ENCODE measurements at places on chromosomes 2 and 18.

DNA sequence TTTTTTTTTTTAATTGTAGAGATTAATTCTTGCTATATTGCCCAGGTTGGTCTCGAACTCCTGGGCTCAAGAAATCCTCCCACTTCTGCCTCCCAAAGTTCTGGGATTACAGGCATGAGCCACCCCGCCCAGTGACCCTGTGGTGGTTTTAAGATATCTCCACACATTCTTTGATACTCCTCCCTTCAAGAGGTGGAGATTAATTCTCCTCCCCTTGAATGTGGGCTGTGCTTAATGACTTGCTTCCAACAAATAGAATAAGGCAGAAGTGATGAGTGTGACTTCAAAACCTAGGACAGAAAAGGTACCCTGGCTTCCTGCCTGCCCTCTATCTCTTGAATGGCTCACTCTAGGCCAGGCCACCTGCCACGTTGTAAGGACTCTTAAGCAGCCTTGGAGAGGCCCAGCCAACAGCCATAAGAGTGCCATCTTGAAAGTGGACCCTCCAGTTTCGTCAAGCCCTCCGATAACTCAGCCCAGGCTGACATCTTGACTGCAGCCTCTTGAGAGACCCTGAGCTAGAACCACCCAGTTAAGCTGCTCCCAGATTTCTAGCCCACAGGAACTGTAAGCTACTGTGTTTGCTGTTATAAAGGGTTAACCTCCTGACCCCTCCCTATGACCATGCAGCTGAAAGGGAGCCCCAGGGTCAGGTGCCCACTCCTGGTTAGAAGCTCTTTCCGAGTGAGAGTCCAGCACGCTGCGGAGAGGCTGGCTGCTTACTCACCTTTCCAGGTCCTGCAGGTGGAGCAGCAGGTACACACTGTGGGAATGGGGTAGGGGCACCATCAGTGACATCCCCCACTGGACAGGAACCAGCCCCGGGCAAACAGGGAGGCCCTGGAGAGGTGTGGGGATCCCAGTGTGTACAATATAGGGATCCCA, 27.6 kb downstream of the MRPL35 start:
- DNase-seq = no peak

- no peak for DNase-seq
These were observed 12.6 kb upstream of the SP9 start for GRCh38 chr2:174322149-174322548.

DNA sequence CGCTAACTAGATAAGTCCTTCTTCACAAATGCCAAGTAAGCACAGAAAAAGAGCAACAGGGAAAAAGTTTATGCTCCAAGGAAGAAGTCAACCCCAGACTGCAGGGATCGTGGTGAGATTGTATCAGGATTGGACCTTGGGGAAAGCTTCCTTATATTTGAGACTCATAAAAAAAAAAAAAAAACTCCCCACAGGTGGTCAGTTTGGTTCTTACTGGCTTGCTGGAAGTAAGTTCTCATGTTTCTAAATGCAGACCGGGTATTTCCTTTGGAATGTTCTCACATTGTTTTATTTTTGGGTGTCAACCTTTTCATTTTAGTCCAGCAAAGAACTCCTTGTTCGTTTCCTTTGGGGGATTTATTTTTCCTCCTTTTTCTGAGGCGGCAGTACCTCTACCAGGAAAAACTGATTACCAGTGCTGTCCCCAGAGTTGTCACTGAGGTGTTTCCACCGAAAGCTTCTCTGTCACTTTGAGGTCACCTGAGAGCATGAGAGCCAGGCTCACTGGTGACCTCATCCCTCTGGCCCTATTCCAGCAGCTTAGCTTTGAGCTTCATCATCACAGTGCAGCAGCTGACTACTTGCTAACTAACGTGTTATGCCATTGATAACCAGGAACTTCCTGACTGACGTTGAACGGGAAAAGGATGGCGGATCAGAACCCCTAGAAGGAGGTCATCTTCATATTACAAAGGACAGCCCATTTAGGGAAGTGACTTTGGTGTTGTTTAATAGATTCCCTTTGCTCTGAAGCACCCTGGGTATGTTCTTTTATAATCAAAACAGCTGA, 16.8 kb upstream of the ATP8B1 start:
- DNase-seq = no peak

GRCh38 chr2:168075446-168075845, 171.9 kb downstream of the STK39 start:
- no peak for DNase-seq

GRCh38 chr2:231169488-231169887, 28.9 kb upstream of the ARMC9 start:
- DNase-seq = no peak

DNA sequence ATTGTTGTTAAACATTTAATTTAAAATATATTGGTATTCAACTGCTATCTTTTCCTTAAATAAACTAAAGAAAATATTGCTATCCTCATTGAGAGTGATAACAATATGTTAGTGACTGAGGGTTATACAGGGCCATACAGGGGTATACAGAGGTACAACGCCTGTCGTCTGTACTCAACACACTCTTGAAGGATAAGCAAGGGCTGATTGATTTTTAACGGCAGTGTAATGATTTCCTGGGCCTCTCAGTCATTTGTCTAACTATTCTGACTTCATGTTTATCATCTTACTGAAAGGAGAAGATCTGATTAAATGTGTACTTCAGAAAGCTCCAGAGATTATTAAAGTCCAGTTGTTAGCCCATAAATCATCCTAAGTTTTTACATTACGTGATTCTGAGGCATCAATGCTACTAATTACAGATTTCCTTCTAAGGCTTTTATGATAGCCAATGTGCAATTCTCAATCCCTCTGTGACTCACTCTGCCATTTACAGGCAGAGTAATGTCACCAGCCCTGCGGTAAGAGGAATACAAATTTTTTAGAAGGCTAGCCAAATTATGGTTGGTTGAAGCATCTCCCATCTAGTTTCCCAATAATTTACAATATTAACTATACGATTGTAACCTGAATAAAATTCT, 893.0 kb upstream of the CHAC2 start:
- no peak for DNase-seq

DNA sequence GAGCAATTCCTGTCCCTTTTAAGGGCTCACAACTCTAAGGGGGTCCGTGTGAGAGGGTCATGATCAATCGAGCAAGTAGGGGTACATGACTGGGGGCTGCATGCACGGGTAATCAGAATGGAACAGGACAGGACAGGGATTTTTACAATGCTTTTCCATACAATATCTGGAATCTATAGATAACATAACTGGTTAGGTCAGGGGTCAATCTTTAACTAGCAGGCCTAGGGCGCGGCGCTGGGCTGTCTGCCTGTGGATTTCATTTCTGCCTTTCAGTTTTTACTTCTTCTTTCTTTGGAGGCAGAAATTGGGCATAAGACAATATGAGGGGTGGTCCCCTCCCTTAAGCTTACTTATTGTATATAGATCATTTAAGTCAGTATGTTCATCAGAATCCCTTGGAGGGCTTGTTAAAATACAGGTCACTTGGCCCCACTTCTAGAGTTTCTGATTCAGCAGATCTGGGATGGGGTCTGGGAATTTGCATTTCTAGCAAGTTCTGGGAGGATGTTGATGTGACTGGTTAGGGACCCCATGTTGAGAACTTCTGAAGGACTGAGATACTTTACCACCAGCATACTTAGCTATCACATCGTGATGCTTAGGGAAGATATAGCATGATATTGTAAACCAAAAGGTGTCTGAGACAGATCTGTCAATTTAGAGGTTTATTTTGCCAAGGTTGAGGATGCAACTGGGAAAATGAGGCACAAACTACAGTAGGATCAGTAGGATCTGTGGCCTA, 2.8 kb upstream of the INPP4A start:
- DNase-seq = no peak

GRCh38 chr2:147110317-147110716, 734.5 kb upstream of the ACVR2A start:
- no peak for DNase-seq

GRCh38 chr2:29417630-29418029, 302.4 kb downstream of the CLIP4 start:
- no peak for DNase-seq

DNA sequence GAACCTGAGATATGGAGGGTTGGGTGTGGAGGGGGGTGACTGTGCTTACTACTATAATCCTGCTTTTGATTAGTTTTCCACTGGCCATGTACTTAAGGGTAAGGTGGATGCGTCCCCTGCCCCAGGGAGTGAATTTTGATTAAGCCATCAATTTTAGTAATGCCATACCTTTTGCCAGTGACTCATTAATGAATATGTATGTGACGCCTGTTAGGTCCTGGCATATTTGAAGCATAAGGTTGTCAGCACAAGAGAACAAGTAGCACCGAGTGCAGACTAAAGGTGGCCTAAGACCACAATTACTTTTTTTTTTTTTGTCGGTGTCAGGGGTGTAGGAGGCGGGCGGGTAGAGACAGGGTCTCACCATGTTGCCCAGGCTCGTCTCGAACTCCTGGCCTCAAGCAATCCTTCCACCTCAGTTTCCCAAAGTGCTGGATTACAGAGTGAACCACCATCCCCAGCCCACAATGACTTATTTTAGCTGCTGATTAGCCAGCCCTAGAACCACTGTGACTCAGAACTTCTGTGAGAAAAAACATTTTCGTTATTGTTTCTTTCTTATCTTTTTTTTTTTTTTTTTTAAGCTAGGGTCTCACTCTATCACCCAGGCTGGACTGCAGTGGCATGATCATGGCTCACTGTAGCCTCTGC, 7.0 kb downstream of the TANC1 start:
- DNase-seq = no peak

GRCh38 chr2:69565431-69565839, 78.1 kb downstream of the AAK1 start:
- peak; percentile 82 for DNase-seq

DNA sequence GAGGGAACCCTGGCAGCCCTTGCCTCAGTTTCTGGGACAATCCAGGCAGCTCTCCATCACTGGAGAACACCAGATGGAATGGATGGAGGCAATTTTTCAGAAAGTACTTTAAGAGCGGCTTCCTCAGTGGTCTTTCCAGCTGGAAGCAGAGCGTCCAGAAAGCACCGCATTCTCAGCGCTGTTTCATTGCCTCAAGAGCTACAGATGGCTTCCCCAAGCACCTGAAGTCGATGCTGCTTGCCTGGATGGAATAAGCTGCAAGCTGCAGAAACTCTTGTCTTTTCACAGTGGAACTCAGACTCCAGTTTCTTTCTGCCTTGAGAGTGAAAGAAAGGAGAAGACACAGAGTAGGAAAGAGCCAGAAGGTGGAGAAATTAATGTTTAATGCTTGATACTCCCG, 766.9 kb downstream of the TDRD15 start:
- no peak for DNase-seq

GRCh38 chr18:56166914-56167313, 471.5 kb downstream of the TXNL1 start:
- DNase-seq = no peak

DNA sequence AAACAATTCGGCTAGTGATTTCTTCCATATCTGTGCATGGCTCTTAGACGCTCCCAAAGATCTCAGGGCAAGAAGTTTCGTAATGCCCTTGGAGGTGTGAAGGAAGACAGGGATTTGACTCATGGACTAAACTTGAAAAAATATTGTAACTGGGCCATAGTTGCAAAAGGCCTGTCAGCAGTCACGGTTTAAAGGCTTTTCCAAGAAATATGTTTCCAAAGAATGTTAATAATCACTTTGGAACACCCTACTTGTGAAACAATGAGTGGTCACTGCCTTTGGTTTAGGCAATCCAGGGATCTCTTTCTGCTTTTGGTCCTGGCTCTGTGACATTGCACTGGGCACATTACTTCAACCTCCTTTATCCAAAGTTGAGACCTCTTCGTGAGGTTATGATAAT, 102.5 kb upstream of the RASGRP3 start:
- no peak for DNase-seq

DNA sequence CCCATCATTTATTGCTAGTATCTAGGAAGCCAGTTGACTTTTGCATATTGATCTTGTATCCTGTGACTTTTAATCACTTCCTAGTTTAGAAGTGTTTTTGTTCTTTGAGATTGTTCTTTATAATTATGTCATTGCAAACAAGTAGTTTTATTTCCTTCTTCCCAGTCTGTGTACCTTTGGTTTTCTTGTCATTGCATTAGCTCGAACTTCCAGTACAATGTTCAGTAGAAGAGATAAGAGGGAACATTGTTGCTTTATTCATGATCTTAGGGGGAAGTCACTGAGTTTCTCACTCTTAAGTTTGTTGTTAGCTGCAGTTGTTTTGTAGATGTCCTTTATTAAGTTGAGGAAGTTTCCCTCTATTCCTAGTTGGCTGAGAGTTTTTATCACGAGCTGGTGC, 61.0 kb downstream of the TRAPPC12 start:
- no peak for DNase-seq

DNA sequence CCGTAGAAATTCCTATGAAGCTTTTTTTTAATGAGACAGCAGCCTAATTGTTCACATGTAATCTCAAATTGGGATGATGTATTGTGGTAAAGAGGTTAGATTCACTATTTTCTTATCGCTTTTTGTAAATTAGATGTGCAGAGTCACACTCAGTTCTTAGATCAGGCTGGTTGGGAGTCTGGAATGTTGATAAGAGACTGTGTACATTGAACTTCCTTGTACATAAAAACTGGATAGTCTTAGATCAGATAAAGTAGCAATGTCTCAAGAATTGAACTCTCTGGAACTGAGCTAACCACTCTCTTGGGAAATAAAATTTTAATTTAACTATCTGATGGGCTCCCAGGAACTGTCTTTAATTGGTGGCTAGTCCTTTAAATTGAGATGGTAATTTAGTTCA, 108.1 kb upstream of the MSTN start:
- no peak for DNase-seq

DNA sequence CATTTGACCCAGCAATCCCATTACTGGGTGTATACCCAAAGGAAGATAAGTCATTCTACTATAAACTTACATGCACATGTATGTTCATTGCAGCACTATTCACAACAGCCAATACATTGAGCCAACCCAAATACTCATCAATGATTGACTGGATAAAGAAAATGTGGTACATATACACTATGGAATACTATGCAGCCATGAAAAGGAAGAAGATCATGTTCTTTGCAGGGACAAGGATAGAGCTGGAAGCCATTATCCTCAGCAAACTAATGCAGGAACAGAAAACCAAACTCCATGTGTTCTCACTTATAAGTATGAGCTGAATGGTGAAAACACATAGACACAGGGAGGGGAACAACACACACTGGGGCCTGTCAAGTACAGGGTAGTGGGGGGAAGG, 226.7 kb upstream of the HNMT start:
- DNase-seq = no peak

Data from activated T-cell treated with anti-CD3 and anti-CD28 coated beads, Interleukin-2, amount 50 U/mL, for 72 hours (primary cell).